ENCODE measurements at places on chromosomes 13 and 19. TPM values are rescaled to one million over a fixed set of nuclear protein-coding genes. Genes with fewer than 3 reads are reported as not detected.

DNA sequence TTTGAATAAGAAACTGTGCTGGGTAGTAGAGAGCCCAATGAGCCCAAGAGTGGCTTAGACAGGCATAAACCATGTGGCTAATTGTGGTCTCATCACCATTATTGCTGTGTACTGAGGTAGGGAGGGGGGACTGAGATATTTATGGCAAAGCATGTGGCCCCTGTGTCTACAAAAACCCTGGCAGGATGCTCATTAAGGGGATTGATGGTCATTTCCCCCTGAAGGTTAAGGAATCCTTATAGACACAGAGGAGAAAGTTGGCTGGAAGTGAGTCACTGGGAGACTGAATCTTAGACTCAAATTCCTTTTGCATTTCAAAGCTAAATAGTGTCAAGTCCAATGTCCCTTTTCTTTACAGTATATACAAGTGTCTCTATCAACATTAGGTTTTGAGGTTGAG is 9.8 kb upstream of the DACT3 start:
- DNase-seq: no peak

- peak; percentile 61 for DNase-seq
These were observed 616 bp downstream of the HNRNPUL1 start for GRCh38 chr19:41264581-41265394.

- no peak for DNase-seq
These were observed at the start of gene FAM187B for GRCh38 chr19:35228177-35228930. Gene FAM187B, minus strand, starts transcription at chr19:35228739. Its CDS starts 59 bp downstream, at chr19:35228680.

GRCh38 chr13:30673669-30674521 is 56.2 kb downstream of the USPL1 start:
- DNase-seq: peak; percentile 86

DNA sequence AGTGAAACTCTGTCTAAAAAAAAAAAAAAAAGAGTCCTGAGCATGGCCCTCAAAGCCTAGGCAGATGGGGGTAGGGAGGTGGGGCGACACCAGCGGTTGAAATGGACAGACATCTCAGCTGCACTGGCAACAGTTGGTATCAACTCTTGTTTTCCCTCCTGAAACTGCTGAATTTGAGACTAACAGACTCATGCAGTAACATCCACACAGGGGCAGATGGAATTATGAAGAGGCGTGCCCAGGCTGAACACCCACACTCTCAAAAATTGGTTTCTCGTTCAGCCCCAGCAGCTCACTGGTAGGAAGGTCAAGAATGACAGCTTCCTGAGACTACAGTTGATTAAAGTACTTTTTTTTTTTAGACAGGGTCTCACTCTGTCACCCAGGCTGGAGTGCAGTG is 24.1 kb downstream of the PBX4 start:
- no peak for DNase-seq

GRCh38 chr13:74444864-74445479 is 310.8 kb upstream of the KLF12 start:
- DNase-seq: no peak

DNA sequence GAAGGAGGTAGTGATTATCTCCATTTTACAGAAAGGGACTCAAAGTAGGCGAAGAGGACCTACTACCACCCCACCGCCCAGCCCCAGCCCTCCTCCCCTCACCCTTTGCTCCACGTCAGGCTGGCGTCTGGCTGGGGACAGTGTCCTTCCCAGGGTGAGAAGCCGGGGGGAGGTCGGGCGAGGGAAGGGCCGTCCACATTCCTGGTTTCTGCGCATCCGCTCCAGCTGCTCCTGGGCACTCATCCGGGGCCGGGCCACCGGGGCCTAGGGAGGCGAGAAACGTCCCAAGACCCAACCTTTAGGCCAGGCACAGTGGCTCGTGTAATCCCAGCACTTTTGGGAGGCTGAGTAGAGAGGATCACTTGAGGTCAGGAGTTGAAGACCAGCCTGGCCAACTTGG is 4.8 kb upstream of the HSD17B14 start:
- no peak for DNase-seq

DNA sequence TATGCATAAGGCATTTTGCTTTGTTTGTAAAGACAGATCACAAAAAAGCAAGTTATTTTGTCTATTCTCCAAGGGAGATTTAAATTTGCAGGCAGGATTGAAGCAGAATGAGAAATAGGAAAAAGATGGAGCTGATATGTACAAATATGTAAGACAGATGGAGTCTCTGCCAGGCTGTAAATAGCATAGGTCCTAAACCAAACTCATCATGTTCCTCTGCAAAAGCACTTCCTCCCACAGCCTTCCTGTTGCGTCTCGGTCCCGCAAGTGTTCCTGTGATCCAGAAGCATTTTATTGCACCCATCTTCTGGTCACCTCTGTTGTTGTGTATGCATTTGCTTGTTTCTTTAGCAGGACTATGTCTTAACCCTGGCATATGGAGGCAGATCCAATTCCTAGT is 95.7 kb upstream of the CLDN10 start:
- no peak for DNase-seq

DNA sequence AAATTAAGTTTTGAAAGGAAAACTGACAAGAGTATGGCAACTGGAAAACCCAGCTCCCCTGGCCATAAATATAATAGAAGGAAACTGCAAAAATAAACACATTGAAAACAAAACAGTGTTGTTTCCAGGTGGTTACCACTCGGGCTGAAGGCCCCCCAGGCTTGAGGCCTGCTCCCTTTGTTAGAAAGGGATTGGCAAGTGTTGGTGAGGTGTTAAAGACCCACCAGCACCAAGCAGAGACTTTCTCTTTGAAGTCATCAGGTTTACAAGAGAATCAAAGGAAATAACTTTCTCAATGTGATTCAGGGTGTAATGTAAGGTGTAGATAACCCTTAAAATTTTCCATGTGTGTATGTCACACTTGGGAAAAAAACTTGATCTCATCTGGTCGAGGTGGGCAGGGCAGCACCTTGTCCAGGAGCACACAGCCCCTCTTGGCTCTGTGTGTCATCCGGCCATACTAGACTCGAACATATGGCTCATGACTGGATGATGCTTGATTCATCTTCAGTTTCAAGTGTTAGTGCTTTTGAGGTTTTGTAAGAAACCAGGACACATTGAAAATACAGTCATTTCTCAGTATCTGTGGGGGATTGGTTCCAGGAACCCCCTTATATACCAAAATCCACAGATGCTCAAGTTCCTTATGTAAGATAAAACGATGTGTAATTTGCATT is 7.8 kb downstream of the ACTN4 start:
- DNase-seq: no peak

- DNase-seq: no peak
These were observed 5.8 kb upstream of the FCGRT start for GRCh38 chr19:49506575-49507105.

- DNase-seq: no peak
These were observed 8.3 kb upstream of the JUND start for GRCh38 chr19:18289471-18290301.

GRCh38 chr13:84684804-84685203 is 802.5 kb upstream of the SLITRK1 start:
- DNase-seq: no peak

GRCh38 chr13:27001705-27002104 is 169.9 kb downstream of the USP12 start:
- no peak for DNase-seq

DNA sequence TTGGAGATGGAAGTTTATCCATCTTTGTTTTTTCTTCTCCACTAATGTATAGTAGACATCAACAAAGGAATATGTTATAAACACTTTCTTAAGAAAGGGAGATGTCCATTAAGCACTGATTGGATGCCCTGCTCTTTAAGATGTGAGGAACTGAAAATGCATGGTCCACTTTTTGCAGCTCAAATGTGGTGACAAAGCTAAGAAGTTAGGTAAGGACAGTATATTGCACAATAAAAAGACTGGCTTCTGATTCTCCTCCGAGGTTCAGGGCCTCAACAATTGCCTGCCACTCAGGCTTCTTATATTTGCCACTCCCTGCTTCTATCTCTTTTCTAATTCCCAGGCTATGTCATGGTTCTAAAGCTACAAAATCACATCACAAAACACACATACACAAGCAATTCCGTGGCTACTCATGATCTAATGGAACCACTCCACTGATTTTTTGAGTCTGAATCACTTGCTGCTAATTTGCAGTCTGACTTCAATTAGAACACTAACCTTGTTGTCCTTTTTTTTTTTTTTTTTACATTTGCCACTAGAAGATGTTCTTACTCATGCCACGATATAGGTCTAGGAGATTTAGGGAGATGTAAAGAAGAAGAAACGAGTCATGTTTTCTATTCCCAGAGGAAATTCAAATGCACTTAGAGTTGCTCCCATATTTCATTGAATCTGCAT is 29.6 kb upstream of the TNFSF11 start:
- no peak for DNase-seq

Gene CCDC61
- total RNA-seq: 6.6 TPM

Gene ATXN8OS
- total RNA-seq: not detected

Gene IRGC
- total RNA-seq: not detected

Measured in heart right ventricle (tissue), 16 donors.